T-cell (primary cell): ENCODE measurements at places on chromosomes 5 and 9. TPM values are rescaled to one million over a fixed set of nuclear protein-coding genes. Genes with fewer than 3 reads are reported as not detected.

The OR1Q1 gene
- not detected for total RNA-seq

The PCDHA9 gene
- total RNA-seq: not detected

The CXCL14 gene
- total RNA-seq: not detected

The ALDOB gene
- total RNA-seq: not detected

The TEX48 gene
- 0.51 TPM for total RNA-seq

The HTR4 gene
- not detected for total RNA-seq

The SHC3 gene
- total RNA-seq: not detected

The TGFBI gene
- total RNA-seq: 5.1 TPM

The QSOX2 gene
- total RNA-seq: 19.4 TPM

The DPM2 gene
- 60.9 TPM for total RNA-seq
